ENCODE measurements at places on chromosomes 4 and X.
A peak's percentile ranks its signal among the peaks of the same experiment; 100 is the strongest.

DNA sequence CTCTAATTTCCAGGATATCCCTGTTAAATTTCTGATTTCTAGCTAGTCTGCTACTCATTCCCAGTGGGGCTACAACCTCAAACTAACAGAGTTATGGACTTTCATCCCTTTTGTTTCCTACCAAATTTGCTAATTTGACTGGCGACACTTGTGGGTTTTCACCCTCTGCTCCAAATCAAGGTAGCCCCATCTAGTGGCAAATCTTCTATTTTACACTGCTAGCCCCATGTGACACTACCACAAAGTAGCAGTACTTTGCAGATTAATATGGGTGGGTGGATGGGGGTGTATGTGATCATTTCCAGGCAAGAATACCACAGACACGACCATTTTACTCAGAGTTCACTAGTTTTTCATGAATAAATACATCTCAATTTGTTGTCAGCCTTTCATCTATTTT lies 150.3 kb downstream of the MSL3 start:
- peak; percentile 28 for DNase-seq

DNA sequence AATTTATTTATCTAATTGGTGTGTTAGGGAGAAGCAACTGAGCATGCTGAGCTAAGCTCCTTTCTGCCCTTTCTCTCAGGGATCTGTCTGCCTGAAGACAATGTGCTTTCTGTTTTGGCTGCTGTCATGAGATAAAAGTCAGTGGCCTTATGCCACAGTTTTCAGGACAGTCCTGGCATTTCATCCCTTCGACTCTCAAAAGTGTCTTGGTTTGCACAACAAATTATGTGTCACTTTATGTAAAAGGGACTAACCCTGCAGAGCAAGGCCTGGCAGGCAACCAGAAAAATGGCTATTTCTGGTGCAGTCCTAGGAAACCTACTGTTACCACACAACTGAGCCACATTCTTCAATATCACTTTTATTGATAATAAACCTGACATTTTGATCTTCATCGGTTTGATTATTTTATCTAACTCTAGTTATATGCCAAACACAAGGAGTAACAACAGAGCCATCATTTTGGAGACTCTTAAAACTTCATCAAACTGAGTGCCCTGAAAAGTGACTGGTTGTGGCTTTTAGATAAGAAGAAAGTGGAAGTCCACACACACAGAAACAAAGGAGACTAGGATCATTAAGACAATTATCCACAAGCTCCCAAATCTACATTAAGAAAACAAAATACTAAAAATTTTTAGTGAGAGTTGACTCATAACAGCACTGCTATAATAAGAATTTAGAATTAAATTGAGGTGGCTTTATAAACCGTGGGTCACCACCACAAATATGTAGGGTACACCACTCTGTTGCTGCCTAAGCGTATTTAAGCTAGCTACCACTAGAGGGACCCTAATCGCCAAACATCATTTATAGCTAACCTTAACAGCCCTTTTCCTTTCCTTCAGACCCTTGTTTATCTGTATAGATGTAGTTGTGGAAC lies 95.9 kb upstream of the PTPN13 start:
- no peak for DNase-seq

- DNase-seq: peak; percentile 43
These were observed 51.8 kb downstream of the RBPJ start for GRCh38 chr4:26372525-26373172.

GRCh38 chrX:44439242-44439794 lies 95.8 kb upstream of the EFHC2 start:
- no peak for DNase-seq

Measured in stimulated activated CD4-positive, alpha-beta T cell treated with anti-CD3 and anti-CD28 coated beads, Interleukin-2, amount 100 ng/mL, for 4 hours (primary cell).